ENCODE measurements at places on chromosomes 5 and 9.

DNA sequence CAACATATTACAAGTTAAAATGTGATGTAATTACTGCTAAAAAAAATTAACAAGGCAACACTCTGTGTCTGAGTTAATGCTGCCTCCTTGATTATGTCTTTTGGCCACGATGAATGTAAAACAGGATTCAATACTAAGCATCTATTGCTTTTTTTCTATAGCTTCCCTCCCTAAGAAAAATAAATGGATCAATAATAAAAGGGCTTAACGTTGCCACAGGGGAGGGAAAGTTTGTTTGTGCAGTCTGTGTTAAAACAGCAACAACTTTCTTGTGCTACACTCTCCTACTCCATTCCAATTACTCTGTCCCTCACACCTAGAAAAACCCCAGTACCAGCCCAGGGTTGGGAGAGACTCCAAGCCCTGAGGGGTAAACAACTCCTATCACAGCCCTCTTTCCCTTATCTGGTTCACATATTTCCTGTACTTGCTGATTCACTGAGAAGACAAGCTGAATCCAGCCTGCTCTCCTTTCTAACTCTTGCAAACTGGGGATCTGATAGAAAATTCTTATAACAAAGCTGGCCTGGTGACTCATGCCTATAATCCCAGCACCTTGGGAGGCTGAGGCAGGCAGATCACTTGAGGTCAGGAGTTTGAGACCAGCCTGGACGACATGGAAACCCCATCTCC lies 44.8 kb downstream of the PTPN3 start:
- DNase-seq: peak; percentile 72

DNA sequence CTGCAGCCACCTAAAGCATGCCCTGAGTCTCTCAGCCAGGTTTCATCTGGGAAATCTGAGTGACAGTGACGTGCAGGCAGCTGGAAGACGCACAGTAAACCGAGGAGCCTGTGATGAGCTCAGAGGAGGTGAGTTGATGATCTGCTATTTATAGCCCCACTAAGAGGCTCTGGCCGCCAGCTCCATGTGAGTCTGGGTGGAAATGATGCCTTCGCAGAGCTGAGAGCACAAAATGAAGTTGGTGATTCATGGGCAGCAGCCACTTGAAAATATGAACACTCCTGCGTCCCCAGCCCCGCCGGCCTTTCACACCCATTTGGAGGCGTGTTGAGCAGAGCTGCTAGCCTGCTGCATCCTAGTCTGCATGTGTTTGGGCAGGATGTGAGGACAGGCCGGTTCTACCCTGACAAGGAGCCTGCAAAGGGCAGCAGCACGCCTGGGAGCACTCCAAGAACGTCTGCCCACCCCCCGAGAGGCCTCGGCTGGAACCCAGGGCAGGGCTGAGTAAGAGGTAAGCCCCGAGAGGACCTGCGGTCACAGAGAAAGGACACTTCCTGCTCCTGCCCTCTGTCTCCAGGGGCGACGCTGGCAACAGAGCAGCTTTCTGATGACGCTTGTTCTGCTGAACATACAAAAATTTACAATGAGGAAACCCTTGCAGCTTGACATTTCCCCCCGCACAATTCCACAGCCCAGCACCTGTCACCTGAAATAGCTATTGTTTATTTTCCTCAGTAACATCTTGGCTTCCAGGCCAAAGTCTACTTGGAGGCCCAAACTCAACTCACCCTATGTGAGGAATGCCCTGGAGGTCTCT lies 25.1 kb upstream of the CDKN2AIPNL start:
- peak; percentile 89 for DNase-seq

- DNase-seq: no peak
Measured at GRCh38 chr9:130681769-130682420, 11.7 kb upstream of the EXOSC2 start.

DNA sequence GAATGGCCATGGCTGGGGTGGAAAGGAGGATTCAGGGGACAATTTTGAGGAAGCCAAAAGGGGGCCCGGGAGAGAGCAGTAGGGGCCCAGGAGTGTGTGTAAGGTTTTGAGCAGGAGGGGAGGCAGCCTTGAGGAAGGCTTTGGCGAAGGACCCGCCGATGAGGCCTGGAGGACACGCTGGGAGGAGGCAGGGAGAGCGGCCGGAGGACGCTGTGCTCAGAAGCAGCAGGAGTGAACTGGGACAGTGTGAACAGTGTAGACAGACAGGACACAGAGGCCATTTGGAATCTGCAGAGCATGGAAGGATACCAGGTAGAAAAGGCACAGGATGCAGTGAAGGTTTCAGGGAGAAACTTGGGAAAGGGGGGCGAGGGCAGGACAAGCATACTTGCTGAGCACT lies 14.9 kb downstream of the UNC5A start:
- DNase-seq: no peak

DNA sequence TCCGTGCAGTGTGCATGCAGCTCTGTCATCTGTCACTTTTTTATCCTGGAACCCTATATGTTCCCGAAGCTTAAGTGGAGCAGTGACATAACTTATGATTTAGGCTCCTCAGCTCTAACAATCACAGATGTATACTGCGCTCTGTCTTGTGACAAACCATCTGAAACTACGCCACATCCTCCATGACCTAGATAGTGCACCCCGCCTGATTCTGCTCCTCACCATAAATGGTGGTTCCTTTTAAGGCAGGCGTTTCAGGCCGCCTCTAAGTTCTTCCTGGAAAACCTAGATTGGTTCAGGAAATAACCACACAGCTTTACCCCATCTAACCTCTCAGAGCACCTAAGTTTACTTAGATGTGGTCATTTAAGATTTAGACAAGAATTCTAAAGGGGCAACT lies 372.0 kb downstream of the CDH10 start:
- no peak for DNase-seq

GRCh38 chr9:91101611-91102168 lies 260.0 kb downstream of the AUH start:
- DNase-seq: no peak

All from astrocyte of the hippocampus (primary cell).